Cerebellar nuclear complex (tissue), 1 donor: ENCODE measurements at places on chromosomes 11 and 22.

DNA sequence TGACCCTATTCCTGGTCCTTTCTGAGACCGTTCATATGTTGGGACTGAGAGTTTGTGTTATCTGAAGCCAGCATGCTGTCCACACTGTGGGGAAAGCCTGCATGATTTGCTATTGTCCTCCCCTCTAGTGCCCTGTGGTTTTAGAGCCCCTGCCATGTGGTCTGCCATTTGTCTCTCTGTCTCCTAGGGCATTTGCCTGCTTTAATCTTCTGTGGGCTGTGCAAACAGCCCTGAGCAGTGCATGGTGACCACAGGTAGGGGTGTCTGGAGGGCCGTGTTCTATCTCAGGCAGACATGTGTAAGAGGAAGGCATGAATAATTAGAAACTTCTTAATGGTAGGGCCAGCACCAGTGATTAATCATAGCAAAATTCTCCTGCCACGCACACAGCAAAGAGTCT is 23.0 kb downstream of the AMPD3 start:
- no peak for DNase-seq

GRCh38 chr22:19644314-19645223 is 69.7 kb upstream of the SEPTIN5 start:
- DNase-seq: no peak

GRCh38 chr11:10655943-10656576 is 37.5 kb downstream of the IRAG1 start:
- no peak for DNase-seq

GRCh38 chr11:17775035-17775348 is 40.4 kb downstream of the KCNC1 start:
- no peak for DNase-seq

DNA sequence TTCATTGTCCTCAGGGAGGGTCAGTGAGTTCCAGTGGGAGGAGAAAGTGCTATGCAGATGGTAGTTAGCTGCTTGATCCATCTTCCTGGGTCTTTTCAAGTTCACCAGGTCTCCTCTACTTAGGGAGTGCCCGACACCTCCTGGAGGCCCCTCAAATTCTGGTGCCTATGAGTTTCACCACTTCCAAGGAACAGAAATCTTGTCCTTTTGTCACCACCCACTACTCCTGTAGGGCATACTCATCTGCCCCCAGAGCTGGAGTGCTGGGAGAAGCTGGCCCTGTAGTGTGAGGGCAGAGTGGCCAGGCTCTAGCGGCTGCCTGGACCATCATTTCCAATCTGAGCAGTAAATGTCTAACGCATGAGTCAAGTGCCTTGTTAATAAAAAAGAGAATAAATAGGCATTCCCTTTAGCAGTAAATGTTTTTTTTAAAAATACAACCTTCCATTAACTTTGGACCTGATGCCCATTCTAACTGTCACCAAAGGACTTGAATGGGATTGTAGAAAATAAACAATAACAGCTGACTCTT is 12.5 kb downstream of the IRAG1 start:
- no peak for DNase-seq

DNA sequence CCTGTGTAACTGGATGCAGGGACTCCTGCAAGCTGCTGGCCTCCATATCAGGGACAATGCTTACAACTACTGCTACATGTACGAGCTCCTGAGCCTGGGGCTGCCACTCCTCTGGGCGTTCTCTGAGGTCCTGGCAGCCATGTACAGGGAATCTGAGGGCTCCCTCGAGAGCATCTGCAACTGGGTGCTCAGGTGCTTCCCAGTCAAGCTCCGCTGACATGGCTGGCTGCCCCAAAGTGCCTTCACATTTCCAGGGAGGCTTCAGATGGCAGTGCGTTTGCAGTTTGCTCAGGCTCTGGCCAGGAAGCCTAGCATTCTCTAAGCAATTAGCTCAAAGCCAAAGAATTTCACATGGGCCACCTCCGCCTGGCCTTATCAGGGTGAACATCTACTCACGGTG is 117.4 kb upstream of the PARVA start:
- DNase-seq: no peak

DNA sequence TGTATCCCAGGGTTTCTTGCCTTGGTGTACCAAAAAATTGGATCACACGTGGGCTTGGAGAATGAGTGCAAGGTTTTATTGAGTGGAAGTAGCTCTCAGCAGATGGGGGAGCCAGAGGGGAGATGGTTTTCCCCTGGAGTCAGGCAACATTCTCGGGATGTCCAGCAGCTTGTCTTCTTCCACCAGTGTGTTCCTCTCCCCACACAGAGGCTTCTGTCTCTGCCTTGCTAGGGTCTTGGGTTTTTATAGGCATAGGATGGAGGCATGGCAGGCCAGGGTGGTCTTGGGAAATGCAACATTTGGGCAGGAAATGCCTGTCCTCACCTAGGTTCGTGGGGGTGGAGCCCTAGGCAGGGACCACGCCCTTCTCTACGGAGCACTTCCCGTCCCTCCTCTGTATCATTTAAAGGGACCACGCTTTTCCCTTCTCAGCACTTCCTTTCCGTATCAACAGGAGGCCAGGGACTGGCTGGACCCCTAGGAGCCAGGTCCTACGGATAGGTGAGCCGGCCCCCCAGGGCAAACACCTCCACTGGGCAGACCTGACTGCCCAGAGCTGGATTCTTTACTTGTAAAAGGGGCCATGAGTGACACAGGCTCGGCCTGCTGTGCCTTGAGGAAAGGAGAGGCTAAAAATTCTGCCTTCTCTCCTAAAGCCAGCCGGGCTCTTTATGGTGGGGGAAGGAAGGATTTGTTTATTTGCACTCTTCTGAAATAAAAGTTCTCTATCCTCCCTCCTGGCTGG is 55.3 kb upstream of the CCDC188 start:
- no peak for DNase-seq

DNA sequence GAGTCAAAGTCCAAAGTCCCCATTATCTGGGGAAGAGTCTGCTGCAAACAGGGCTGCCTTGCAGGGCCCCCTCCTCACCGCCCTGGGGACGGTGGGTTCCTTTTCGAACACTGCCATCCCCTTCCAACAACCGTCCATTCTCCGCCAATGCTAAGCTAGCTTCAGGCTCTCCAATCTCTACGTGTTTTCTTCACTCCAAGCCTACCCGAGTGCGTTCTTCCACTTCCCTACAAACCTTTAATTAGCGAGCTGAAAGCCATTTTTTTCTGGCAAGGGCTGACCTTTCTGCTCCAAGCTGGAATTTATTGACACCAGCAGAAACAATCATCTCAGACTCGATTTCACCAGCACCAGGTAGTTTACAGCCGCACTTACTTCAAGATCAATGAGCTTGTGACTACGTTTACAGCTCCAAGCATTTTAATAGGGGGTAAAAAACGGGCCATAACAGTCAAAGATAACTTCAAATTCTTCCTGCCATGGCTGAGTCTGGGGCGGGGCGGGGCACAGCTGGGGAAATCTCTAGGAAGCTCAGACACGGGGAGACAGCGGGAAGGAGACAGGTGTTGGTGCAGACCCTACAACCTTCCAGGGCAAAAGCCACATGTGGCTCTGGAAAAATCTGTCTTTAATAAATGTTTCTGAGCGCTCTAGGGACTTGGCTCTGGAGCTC is 82.2 kb downstream of the PHF21B start:
- no peak for DNase-seq

- DNase-seq: no peak
Measured at GRCh38 chr11:19660076-19660475, 52.6 kb upstream of the NAV2 start.

- no peak for DNase-seq
Measured at GRCh38 chr22:43515902-43516301, 104.1 kb downstream of the MPPED1 start.

- no peak for DNase-seq
Measured at GRCh38 chr11:73553266-73553665, 44.6 kb downstream of the FAM168A start.

- DNase-seq: no peak
Measured at GRCh38 chr11:46272816-46273427, 4.5 kb upstream of the CREB3L1 start.

GRCh38 chr11:109140857-109141515 is 281.0 kb upstream of the C11orf87 start:
- no peak for DNase-seq

GRCh38 chr22:48104766-48105165 is 1342.3 kb downstream of the TBC1D22A start:
- no peak for DNase-seq

GRCh38 chr11:116580799-116581198 is 192.0 kb downstream of the BUD13 start:
- no peak for DNase-seq
